ENCODE measurements at places on chromosomes 6 and 20.

GRCh38 chr6:56652994-56653393 is 10.3 kb upstream of the DST start:
- DNase-seq = no peak

DNA sequence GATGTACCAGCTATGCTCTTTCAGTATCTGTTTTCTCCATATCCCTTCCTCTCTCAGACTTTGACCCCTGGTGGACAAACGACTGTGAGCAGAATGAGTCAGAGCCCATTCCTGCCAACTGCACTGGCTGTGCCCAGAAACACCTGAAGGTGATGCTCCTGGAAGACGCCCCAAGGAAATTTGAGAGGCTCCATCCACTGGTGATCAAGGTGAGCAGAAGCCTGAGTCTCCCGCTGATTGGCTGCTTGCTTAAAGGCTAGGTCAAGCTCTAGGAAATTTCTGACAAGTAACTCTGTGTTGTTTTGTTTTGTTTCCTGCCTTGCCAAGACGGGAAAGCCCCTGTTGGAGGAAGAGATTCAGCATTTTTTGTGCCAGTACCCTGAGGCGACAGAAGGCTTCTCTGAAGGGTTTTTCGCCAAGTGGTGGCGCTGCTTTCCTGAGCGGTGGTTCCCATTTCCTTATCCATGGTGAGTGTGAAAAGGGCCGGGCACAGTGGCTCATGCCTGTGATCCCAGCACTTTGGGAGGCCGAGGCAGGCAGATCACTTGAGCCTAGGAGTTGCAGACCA is 28.6 kb downstream of the C6orf89 start:
- DNase-seq = no peak

GRCh38 chr6:36912586-36912985 is 26.8 kb downstream of the C6orf89 start:
- DNase-seq = no peak

DNA sequence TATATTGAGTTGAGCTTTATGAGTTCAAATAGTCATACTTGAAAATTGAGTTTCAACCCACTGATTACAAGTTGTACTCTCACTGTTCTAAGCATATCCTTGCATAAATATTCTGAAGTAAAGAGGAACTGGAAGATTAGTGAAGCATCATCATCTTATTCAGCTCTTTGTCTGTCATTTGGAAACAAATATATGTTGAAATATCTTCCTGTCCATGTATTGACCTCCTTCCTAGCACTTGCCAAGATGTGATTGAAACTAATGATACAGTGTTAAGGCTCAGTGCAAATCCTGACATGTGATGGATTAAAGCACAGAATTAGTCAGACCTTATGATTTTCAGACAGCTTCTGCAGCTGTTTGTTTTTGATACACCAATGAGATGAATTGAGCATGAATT is 434.3 kb downstream of the TBC1D32 start:
- DNase-seq = no peak

- DNase-seq = no peak
Measured at GRCh38 chr6:108779536-108780275, 68.5 kb upstream of the ARMC2 start.
